Activated CD8-positive, alpha-beta memory T cell treated with anti-CD3 and anti-CD28 coated beads for 48 hours (primary cell): ENCODE measurements at places on chromosomes 11 and 22.

- no peak for DNase-seq
These were observed 24.4 kb upstream of the PAMR1 start for GRCh38 chr11:35549787-35550186.

DNA sequence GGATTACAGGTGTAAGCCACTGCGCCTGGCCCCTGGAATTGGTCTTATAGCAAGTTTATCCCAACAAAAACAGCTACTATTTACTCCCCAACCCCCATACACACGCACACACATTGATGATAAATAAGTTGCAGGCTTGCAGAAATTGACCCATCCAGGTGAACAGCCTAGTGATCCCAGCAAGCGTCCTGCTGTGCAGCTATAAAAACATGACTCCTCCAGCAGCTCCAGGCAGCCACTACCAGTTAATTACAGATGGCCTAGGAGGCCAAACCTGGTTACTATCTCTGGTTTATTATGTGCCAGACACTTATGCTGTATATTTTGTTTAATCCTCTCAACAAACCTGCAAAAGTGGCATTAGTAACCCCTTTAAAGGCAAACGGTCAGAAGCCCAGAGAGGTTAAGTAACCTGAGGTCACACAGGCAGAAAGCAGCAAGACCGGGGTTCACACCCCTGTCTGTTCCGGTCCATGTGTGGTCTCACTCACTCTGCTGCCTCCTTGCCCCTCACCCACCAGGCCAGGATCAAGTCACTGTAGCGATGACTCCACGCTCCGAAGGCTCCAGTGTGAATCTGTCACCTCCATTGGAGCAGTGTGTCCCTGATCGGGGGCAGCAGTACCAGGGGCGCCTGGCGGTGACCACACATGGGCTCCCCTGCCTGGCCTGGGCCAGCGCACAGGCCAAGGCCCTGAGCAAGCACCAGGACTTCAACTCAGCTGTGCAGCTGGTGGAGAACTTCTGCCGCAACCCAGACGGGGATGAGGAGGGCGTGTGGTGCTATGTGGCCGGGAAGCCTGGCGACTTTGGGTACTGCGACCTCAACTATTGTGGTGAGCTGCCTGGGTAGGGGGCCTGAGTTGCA, 6.6 kb downstream of the F2 start:
- DNase-seq, result no peak

GRCh38 chr11:28461846-28462245, 353.7 kb downstream of the METTL15 start:
- DNase-seq, result no peak

GRCh38 chr11:103637295-103637694, 399.1 kb upstream of the DDI1 start:
- no peak for DNase-seq

GRCh38 chr11:45092901-45093760, 53.3 kb upstream of the PRDM11 start:
- DNase-seq, result no peak

DNA sequence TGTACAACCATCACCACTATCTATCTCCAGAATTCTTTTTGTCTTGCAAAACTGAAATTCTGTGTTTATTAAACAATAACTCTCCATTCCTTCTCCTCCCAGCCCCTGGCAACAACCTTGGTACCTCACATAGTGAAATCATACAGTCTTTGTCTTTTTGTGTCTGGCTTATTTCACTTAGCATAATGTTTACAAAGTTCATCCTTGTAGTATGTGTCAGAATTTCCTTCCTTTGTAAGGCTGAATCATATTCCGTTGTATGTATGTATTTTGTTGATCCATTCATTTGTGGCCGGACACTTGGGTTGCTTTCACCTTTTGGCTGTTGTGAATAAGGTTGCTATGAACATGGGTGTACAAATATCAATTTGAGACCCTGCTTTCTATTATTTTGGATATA, 243.7 kb upstream of the TBCEL start:
- DNase-seq, result no peak

- DNase-seq, result no peak
These were observed 20.1 kb upstream of the TSKU start for GRCh38 chr11:76762867-76763572.

GRCh38 chr22:32717337-32718240, 83.9 kb upstream of the TIMP3 start:
- no peak for DNase-seq

GRCh38 chr11:64695548-64695947, 27.4 kb downstream of the NRXN2 start:
- no peak for DNase-seq

- DNase-seq, result no peak
These were observed 44.8 kb downstream of the SPECC1L start for GRCh38 chr22:24315367-24315966.

DNA sequence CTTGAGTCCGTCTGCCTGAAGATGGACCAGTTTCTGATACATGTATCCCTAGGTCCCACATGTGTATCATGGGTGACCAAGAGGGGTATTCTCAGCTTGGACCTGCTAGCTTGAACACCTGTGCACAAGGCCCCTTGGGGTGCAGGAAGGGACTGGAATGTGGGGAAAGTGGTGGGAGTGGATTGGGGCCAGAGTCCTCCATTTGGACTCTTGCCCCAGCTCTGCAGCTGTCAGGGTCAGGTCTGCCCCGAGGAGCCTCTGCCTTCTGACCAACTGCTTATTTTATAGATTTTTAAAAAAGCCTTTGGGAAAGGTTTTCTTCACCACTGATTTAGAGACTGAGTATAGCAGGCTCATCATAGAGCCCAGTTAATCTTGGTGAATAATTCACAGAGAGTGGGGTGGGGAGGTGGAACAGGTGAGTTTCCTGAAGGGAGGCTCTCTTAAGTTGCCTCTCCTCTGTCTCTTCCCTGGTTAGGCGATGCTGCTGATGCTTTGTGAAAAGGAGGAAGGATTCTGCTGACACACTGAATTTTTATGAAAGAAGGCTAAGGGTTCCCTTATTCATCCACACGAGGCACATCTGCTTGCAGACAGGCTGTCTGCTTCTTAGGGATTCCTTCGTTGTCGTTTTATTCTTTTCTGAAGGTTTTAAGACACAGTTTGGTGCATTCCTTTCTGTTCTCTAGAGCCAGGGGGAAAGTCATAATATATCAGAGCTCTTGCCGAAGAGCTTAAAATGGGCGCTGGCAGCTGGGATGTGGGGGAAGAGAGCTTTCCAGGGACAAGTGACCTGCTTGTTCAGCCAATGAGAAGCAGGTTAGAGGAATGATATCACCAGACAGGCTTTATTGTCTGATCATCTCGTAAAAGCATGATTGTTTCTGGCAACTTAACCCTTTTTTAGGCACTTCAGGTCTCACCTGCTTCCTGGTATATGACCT, 19.9 kb downstream of the TRIM44 start:
- DNase-seq, result no peak

DNA sequence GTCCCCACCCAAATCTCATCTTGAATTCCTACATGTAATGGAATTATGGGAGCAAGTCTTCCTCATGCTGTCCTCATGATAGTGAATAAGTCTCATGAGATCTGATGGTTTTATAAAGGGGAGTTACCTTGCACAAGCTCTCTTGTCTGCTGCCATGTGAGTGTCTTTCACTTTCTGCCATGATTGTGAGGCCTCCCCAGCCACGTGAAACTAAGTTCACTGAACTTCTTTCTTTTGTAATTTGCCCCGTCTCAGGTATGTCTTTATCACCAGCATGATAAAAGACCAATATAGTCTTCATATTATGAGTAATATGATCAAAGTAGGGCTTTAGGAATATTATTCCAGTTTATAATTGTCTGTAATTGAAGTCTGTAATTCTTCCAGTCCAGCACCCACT, 86.3 kb upstream of the ANO5 start:
- no peak for DNase-seq

GRCh38 chr11:72584939-72585597, 89.2 kb downstream of the PDE2A start:
- DNase-seq, result no peak

DNA sequence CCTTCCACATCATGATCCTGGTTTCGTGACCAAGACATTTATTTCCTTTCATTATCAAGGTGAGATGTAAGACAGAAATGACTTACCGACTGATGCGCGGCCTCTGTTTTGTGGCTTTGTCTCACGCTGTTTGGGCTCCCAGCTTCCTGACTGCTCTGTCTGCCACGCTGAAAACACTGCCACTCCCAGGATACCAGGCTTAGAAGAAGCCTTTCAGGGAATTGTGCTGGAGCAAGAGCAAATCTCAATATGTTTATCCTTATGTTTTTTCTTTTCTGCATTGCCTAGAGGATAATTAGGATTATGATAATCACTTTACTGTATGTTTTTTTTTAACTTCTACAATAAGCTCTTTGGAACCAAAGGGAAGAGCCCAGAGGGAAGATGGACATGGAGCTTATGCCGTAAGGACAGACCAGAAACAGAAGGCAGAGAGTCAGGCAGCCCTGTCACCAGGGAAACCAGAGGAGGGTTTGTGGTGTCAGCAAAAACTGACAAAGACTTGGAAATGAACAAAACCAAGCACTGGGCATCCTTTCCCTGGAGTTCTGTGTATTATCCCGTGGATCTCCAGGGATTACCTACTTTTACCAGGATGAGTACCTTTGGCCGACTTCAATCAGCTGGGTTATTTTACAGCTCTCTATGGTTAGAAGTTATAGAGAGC, 68.2 kb upstream of the ISX start:
- DNase-seq, result no peak

- no peak for DNase-seq
These were observed 75.2 kb downstream of the ISX start for GRCh38 chr22:35140879-35141745.

DNA sequence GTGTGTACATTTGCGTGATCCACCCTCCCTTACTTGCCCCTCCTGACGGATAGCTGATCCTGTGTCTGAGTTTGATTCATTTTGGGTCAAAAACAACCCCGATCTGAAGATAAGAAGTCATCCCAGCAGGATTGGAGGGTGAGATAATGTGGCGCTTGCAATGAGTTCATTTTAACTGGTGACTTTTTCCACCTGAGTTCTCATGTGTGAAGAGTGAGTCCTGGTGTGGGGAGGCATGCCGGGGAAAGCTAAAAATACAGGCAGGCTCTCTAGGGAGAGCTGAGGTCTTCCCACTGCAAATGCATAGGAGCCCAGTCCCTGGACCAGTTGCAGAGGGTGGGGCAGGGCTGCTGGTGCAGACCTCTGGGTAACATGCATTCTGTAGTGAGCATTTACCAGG, 35.7 kb upstream of the ELF5 start:
- no peak for DNase-seq

- DNase-seq, result no peak
These were observed 82.6 kb upstream of the SYT13 start for GRCh38 chr11:45368697-45369096.

GRCh38 chr11:119828819-119829218, 99.8 kb upstream of the NECTIN1 start:
- no peak for DNase-seq

DNA sequence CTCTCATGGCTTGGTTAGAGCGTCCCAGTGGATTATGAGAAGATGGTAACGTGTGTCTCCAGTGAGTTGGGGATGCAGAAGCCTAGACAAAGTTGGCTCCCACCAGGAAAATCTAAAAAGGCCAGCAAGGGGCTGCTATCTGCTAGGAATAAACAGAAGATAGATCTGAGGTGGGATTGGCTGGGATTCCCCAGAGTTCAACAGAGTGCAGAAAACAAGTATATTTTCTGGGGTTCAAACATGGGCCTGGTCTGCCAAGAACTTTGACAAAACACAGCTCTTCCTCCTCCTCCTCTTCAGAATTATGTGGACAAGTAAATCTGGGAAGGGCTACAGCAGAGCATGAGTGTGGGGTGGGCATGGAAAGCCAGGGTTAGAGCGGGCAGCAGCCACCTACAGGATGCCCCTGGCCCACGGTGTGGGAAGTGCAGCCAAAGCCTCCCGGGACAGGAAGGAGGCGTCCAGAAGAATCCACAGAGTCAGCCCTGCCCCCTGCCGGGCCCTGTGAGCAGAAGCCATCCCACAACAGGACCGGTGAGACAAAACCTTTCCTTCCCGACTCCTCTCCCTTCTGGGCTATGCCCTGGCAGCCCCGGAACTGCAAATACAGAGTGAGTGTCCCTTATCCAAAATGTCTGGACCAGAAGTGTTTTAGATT, 67.1 kb downstream of the CD82 start:
- no peak for DNase-seq

DNA sequence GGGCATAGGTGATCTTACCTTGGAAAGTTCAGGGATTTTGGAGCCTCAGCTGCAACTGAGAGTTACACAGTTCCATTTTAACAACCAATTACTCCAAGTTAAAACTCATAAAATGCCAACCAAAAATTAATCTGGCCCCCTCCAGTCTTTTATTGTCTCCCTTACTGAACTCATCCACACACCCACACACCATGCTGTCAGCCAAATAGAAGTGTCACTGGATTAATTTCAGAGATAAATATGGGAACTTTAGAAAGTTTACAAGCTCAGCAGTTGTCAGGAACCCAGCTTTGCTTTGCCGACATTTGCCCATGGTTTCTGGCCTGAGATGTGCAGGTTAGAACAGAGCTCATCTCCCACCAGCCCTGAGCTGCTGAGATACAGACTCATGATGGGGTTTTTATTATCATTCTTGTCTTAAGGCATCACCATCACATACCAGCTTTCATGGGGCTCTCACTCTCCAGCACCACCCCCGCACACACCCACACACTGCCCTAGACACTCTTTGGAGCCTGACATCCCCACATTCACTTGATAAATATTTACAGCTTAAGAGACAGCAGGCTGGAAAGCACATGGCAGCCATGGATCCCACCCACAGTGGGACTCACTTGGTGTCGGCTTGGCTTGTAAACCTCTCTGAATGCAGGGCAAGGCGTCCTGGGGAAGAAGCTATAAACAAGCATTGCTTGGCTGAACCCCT, 23.7 kb upstream of the CTR9 start:
- no peak for DNase-seq

GRCh38 chr22:27270818-27271510, 530.6 kb downstream of the MN1 start:
- no peak for DNase-seq

- no peak for DNase-seq
These were observed 11.6 kb downstream of the TRIM21 start for GRCh38 chr11:4381901-4382300.

DNA sequence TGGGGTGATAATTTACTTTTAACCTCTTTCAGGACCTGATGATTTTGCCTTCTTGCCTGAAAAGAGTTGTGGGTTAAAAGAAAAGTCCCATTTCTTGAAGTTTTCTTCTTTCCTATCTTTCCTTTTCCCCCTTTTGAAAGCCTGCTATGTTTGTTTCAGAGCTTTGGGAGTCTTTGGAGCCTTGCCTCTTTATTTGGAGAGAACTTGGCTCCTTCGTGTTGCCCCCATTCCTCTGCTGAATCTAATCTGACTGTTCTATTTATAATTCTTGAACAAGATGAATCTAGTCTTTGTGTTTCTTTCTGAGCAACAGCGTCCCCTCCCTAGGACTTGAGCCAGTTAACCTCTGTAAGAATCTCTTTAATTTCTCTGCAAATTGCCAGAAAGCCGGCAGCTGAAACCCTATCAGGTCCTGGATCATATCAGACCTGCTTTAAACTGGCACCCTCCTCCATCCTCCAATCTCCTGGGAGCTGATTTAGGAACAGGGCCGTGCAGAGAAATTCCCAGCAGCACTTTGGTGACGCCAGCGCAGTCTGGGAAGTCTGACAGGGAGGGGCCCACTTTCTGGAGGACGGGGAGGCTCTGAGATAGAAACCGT, 289.1 kb upstream of the SORL1-AS1 start:
- DNase-seq, result no peak

GRCh38 chr22:20299746-20300136, 20.1 kb downstream of the DGCR6L start:
- DNase-seq, result no peak

GRCh38 chr11:21646351-21646750, 546.5 kb upstream of the ANO5 start:
- no peak for DNase-seq
